ENCODE measurements at places on chromosomes 2 and 18.

DNA sequence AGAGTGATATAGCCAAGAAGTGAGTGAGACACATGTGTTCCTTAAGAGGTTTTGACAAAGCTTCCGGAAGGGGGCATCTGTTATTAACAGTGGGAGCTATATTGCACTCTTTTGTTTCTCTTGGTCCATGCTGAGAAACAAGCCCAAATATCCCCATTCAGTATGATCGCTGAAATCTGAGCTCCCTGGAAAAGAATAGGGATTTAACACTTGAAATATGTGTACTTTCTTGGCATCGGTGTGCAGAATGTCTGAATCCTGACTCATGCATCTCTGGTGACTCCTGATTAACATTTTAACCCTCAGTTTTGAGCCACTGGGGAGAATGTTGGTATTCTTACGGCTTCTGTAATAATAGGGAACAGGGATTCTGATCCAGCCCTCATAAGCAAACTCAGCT lies 448.1 kb downstream of the TSN start:
- DNase-seq = no peak

- DNase-seq = no peak
Observed at GRCh38 chr2:36952748-36953197, 13.6 kb downstream of the STRN start.

GRCh38 chr2:187939180-187939579 lies 352.5 kb upstream of the GULP1 start:
- no peak for DNase-seq

GRCh38 chr2:217195658-217196446 lies 336.0 kb upstream of the TNP1 start:
- DNase-seq = no peak

- DNase-seq = no peak
Observed at GRCh38 chr2:66805016-66805865, 370.3 kb downstream of the MEIS1 start.

- DNase-seq = no peak
Observed at GRCh38 chr2:115880558-115880957, 1438.1 kb downstream of the DPP10 start.

GRCh38 chr2:237096201-237096600 lies 10.5 kb downstream of the COPS8 start:
- no peak for DNase-seq

- DNase-seq = no peak
Observed at GRCh38 chr2:209636076-209636475, 135.6 kb upstream of the UNC80 start.

All from stimulated activated CD4-positive, alpha-beta T cell treated with anti-CD3 and anti-CD28 coated beads, Interleukin-4, amount 100 ng/mL, for 48 hours (primary cell).